ENCODE measurements at places on chromosomes 13 and 19. TPM values are rescaled to one million over a fixed set of nuclear protein-coding genes. Genes with fewer than 3 reads are reported as not detected.
A peak's percentile ranks its signal among the peaks of the same experiment; 100 is the strongest.

DNA sequence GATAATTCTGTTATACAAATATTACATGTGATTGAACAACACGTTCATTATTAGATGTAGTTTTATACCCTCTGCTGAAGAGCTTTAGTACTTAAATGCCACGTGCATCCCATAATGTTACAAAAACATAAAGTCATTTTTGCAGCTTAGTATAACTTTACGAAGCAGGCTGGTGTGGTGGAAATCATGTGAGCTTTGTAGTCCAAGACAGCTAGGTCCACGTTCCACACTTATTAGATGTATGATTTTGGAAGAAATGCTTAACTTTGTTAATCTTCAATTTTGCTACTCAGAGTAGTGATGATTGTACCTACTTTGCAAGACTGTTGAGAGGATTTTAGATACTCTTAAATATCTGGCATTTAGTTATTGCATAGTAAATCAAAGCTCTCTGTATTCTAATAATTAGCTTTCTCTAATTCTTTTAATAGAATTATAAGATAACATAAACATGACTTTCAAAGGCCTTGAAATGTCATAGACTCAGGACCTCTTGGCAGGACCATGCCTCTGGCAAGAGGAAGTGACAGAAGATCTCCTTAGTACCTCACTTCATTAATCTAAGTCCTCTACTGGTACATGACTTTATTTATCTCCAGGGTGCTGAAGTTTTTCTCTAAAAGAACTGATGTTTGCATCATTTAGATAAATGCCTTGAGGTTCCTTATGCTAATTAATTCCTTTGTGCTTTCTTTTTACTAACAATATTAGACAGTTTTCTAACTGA, 153.7 kb downstream of the PCDH20 start:
- DNase-seq = no peak

GRCh38 chr19:27993619-27994570, 1219.1 kb downstream of the UQCRFS1 start:
- DNase-seq = no peak

DNA sequence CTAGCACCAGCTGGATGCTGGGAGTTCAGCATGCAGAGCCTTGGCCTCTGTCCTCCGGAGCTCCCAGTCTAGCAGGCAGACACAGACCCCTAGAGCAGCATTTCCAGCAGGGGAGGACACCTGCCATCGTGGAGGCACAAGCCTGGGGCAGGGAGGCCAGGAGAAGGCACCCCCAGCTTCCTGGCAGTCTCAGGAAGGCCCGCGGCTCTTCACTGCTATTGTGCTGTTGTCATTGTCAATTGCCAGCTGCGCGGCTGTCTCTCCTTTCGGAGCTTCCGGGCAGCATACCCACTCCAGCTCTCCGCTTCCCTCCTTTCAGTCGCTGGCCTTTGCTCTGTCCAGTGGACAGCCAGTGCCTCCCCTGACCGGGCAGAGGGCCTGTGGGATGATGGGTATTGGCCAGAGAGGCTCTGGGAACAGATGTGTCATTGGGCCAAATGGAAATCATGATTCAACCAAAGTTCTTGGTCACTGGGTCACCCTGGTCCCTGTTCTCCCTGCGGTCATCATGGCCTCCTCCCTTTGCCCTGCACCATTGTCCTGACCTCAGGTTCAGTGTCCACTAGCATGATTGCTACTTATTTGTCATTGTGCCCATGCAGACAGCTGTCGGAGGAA, 93.0 kb downstream of the SLC7A1 start:
- no peak for DNase-seq

DNA sequence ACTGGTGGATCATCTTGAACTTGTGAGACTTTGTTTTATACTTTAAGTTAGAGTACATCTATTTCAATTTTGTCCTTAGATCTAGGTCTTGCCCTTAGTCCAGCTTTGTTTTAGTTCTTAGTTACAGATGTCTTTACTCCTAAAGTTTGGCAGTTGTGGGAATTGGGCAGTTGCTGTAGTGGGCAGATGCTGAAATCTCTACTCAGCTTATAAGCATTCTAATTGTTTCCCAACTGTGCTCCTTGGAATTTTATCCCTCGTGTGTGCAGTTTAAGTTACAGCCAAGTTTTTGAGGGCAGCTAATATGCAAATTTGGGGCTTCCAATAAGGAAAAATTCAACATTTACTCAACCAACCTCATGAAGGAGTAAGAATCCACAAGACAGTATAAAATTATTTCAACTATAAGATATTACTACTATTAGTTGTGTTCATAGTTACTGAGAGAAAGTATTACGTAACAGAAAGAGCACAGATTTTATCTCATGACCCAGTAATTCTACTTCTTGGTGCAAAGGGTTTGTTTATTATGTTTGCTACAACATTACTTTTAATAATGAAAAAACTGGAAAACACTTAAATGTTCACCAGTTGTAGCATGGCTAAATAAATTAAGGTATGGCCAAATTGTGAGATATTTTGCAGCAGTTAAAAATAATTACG, 32.9 kb downstream of the CCDC122 start:
- no peak for DNase-seq

SPIB gene
- total RNA-seq = 0.80 TPM

DNA sequence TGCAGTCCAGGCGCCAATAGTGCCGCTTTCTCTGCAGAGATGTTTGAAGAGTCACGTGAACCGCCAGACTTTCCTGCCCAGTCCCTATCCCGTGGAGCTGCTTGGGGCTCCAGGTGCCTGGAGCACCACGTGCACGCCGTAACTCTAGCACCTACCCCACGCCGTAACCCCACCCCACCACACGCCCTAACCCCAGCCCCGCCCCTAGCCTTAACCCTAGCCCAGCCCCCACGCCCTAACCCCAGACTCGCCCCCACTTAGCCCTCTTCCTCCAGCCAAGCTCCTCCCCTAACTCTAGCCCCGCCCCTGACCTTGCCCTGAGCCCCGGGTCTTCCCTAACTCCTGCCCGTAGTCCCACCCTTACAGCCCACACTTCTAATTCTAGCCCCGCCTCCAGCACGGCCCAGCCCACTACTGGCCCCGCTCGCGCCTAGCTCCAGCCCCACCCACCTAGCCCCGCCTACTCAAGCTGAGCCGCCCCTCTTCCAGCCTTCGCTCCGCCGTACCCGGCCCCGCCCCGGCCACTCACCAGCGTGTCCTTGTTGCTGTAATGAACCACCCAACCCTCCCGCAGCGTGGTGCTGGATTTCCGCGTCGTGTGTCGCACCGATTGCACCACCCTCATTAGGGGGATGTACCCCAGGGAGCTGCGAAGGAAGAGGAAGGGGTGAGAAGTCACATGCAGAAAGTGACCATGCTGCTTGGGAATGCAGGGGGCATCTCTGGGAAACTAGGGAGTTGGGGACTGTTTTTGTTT, 19.5 kb downstream of the PRKD2 start:
- DNase-seq = peak; percentile 26

DNA sequence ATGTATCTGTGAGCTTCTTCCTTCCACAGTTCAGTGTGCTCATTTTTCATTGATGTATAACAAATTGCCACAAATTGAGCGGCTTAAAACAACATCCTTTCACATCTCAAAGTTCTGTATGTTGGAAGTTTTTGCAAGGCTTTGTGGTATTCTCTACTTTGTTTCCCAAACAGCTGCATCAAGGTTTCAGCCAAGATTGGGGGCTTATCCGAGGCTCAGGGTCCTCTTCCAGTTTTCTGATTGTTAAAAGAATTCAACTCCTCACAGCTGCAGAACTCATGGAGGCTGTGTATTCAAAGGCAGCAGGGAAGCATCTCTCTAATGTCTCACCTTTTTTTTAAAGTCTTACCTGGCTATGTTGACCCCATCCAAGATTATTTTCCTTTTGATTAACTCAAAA, 1369.8 kb downstream of the PCDH9 start:
- no peak for DNase-seq

F2RL3 gene
- total RNA-seq = not detected

DNA sequence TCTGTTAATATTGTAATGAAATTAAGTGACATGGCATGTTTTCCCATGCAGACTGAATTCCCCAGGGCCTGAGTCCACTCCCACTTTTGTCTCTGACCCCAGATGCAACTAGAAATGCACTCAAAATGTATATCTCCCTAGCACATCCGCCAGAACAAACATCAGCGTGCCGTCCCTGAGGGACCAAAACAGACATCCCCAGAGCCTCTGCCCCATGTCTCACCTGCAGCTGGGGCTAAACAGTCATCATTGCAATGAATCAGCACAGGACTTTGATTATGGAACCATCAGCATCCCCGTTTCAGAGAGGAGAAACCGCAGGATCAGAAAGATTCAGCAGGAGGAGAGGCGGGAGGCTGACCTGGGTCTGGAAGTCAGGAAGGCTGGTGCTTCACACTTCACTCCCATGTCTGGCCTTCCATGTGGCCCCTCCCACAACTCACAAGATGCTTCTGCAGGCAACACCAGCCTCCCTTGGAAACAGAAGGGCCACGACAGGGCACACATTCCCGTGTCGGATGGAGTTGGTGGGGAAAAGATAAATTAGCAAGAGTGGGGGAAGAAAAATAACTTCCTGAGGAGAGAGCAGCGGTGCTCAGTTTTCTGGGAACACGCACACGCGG, 130.6 kb upstream of the VSTM2B start:
- no peak for DNase-seq

- no peak for DNase-seq
These were observed 113.5 kb downstream of the COG6 start for GRCh38 chr13:39768962-39769361.

ZNF729 gene
- total RNA-seq = not detected

CLIP3 gene
- total RNA-seq = 0.12 TPM

- DNase-seq = no peak
These were observed 431 bp downstream of the FUT3 start for GRCh38 chr19:5850743-5851293.

Measured in activated CD4-positive, alpha-beta memory T cell treated with anti-CD3 and anti-CD28 coated beads for 36 hours (primary cell).